ENCODE measurements at places on chromosomes 2 and 18.

- DNase-seq, result peak; percentile 35
Measured at GRCh38 chr2:101983486-101983885, 8.3 kb upstream of the IL1R2 start.

GRCh38 chr2:62140426-62141141, 55.3 kb upstream of the B3GNT2 start:
- DNase-seq, result no peak

- DNase-seq, result peak; percentile 17
Measured at GRCh38 chr18:23662309-23663263, at the start of gene ANKRD29. TSS of gene ANKRD29 (minus strand) at chr18:23662911. CDS start at chr18:23662730, 181 bp downstream.

DNA sequence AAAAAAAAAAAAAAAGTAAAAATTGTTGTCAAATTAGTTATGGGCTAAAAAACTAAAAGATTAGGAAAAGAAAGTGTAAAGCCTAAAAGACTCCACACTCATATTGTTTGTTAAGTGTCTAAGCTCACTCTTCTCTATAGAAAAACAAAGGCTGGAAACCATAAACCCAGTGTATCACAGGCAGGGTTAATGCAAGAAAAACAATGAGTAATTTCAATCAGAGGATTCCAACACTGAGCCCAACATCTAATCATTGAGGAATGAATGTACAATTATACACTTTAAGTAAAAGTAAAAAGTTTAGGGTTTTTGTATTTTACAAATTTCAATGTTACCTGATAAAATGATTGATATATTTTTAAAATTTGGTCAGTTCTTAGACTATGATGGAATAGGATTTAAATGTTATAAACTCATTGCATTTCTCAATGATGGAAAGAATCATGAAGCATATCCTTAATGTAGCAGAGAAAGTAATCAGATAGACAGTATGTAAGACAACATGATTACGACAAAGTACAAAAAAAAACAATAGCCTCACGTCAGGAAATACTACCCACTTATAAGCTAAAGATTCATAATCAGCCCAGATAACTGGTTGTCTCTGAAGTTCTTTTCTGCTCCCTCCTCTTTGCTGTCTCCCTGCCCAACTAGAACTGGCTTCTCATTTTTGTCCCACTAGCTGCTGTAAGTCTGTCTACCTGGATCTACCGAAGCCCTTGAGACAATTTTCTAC, 44.5 kb upstream of the SP3 start:
- DNase-seq, result peak; percentile 56

DNA sequence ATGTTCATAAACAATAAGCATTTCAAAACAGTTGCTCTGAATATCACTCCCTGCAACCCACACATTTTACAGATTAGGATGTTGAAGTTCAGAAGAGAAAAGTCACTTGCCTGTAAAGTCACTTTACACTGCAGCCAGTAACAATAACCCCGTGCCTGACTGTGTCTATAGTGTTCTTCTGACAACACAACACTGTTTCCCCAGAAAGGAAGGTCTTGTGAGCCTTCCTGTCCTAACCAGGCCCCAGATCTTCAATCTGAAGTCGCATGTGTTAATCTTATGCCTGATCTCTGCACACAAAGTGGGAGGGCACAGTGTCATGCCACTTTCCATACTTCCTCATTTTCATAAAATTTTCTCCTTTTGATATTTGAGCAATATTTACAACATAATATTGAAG, 120.2 kb downstream of the FEZ2 start:
- no peak for DNase-seq

GRCh38 chr2:127570282-127571250, 35.1 kb downstream of the MYO7B start:
- DNase-seq, result no peak

GRCh38 chr2:202486351-202486750, 110.2 kb downstream of the BMPR2 start:
- no peak for DNase-seq

DNA sequence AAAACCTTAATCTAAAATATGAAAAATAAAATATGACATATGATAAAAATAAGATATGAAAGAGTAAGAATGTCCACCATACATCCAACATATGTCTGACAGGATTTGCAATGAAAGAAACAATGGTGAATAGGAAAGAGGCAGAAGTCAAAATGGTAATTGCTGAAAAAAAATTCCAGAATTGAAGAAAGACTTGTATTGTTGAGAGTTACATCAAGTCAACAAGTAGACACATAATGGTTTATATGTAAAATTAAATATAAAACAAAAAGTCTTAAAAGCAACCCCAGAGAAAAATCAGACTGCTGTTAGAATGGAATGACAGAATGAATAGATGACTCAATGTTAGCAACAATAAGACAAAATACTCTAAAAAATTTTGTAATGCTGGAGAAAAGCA, 255.1 kb downstream of the DOK6 start:
- no peak for DNase-seq

DNA sequence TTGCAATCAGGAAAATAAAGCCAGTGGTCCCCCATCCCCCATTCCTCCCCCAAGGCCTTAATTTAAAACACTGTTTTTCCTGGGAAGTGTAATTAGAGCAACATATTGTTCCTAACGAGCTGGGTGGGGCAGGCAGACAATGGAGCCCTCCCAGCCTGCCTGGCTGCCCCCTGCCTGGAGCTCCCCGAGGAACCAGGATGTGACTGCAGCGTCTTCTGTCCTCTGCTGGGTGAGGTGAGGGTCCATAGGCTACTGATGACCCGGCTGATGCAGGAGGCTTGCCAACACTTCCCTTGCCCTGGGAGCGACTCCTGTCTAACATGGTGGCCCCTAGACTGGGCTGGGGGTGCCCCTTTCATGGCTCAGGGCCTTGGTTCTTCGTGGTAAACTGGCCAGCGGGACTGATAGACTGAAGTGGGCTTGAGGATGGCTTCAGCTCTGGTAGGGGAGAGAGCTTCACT, 152.4 kb downstream of the DYSF start:
- no peak for DNase-seq

DNA sequence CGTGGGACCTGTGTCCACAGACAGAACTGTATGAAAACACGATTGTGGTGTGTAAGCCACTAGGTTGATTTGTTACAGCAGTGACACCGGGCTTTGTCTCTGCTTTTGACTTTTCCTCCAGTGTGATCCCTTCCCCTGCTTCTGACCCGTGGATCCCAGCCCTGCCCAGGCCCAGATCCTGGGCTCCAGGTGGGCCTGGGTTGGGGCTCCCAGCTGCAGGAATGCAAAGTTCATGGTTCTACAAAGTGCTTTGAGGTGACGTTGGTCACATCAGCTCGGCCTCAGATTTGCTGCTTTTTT, 26.8 kb downstream of the HPCAL1 start:
- DNase-seq, result no peak

DNA sequence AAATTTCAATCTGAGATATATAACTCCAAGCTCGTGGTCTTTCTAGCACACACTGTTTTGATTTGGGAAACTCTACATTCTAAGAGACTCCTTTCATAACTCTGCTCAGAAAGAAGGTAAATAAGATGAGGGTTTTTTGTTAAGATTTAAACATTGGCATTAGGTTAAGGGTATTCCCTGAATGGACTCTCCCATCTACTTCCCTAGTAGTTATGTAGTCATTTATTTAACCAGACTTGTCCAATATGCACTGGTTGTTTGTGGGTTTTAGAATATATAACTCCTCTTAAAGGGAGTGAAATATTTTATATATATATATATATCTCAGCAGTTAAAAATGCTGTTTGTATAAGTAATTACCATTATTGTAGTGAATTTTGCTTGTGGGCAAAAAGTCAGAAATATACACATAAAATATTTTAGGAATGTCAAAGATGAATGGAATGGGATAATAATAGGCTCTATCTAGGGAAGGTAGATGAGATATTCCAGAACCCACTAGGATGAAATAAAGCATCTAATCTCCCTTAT, 61.5 kb upstream of the WDR75 start:
- DNase-seq, result peak; percentile 41

DNA sequence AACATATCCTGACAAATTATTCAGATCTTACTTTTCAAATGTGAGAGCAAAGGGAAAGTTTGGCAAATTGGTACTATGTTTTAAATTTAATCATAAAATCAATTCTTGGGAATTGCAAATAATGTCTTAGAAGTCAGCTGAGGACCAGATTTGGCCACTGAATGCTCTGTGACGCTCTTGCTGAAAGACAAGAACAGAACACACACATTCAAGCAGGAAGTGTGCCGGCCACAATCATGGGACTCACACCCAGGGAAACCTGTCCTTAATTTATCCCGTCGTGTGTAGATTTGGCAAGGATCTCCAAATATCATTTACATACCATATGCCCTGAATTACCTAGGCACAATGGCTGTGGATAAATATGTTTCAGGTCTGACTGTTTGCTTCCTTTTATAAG, 253.1 kb downstream of the TCF4 start:
- no peak for DNase-seq

DNA sequence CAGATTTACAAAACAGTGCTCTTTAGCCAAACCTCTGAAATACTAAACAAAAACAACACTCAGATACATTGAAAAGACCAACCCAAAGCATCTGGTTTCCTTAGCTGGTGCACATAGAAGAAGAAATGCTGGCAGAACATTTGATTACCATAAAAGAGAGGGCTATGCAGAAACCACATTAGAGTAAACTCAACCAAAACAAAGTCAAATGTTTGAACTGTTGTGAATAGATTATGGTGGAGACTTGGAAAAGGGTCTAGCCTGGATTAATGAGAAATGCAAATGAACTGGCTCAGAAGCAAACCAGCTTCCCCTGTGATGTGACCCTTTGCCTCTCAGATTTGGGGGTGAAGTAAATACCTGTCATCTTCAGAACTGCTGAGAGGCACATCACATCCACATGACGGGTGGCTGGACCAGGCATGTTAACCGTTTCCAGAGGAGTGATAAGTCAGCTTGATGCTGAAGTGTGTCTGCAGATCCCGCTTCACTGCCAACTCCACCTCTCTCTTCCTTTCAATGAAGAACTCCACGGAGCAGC, 153.0 kb downstream of the NRP2 start:
- no peak for DNase-seq

DNA sequence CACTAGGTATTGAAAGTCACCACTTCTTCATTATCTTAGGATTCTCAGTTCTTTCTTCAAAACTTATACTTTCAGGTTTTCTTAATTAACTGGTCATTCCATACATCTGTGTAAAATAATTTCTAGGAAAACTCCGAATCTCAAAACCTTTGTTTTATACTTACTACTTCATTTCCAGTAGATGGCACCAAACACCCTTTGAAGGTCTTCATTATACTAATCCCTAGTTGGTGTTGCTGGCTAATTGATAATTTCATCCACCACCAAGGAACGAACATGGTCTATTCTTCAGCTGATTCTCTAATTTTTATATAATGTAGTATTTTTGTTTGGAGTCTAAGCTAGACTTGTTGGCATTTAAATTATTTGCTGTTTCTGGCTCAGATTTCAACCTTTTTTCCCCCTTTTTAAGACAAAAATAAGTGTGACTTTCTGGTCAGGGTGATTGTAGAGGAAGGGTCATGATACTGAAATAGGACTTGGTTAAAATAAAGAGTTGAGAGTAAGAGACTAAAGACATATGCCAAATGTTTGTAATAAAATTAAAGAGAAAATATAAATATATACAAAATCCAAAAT, 2.8 kb upstream of the MXD1 start:
- DNase-seq, result peak; percentile 70

GRCh38 chr18:35415511-35416073, 38.5 kb upstream of the ZNF396 start:
- peak; percentile 11 for DNase-seq

DNA sequence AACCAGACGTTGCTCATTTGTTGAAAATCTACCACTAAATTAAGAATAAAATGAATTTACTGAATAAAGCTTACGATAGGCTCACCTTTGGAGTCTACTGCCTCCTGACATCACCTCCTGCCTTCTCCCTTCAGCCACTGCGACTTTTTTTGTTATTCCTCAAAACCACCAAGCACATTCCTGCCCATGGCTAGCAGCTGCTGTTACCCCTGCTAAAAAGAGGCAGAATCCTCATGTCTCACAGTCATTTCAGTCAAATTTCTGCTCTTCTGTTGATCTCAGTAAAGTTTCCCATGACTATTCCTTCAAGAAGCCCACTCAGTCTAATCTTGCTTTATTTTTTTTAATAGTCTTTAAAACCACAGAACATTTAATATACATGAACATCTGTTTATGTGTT, 40.8 kb upstream of the ANKRD62 start:
- no peak for DNase-seq

GRCh38 chr2:8125741-8126711, 555.8 kb upstream of the ID2 start:
- DNase-seq, result peak; percentile 90

- DNase-seq, result no peak
Measured at GRCh38 chr2:10541081-10541480, 93.0 kb upstream of the ODC1 start.

- DNase-seq, result no peak
Measured at GRCh38 chr2:72573232-72573631, 252.6 kb downstream of the EXOC6B start.

GRCh38 chr2:595831-596592, 81.2 kb downstream of the TMEM18 start:
- no peak for DNase-seq

DNA sequence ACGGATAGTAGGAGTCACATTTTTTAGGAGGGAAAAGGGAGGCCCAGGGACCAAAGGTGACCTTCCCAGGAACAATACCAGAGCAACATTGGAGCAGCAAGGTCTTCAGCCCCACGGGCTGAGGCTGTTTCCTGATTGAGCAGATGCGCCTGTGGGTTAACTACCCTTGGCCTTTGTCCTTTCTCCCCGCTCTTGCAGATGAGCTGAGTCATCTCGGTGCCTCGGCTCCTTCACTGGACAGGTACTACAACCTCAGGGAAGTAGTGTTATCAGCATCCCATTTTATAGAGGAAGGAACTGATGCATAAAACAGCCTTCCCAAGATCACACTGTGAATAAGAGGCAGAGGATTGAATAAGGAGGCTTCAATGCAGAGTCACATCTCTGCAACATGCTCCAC, 43.5 kb downstream of the DHRS9 start:
- DNase-seq, result no peak

DNA sequence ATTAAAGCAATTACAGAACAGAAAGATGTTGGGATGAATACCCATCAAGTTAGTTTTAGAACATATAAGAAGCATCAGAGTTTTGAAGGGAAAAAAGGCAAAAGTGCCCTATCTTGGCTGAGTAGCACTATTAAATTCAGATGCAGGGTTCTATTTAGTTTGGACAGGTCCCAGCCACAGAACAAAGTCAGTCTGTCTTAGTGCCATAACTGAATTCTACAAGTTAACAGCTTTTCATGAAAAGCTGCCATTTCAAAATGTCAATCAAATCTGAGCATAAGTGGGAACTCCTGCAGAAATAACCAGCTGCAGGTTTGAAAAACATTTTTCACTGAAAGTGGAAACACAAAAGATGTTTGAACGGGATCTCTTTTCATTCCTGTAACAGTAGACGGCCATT, 160.4 kb downstream of the SRBD1 start:
- no peak for DNase-seq

GRCh38 chr18:25052511-25052921, 299.4 kb downstream of the ZNF521 start:
- DNase-seq, result no peak

- DNase-seq, result peak; percentile 82
Measured at GRCh38 chr2:120912101-120912985, 176.7 kb downstream of the GLI2 start.
